Esophagus (tissue), 2 donors: ENCODE measurements at places on chromosomes 4 and X. TPM values are rescaled to one million over a fixed set of nuclear protein-coding genes. Genes with fewer than 3 reads are reported as not detected.

Gene SOX3
- not detected for polyA plus RNA-seq

Gene ADH1A
- not detected for polyA plus RNA-seq

Gene RTL3
- polyA plus RNA-seq: not detected

Gene TMEM150C
- polyA plus RNA-seq: 4.0 TPM

Gene CENPVL1
- not detected for polyA plus RNA-seq

Gene RAB40AL
- 0.05 TPM for polyA plus RNA-seq

Gene GAGE12F
- polyA plus RNA-seq: not detected

Gene POU4F2
- polyA plus RNA-seq: not detected

Gene FBXL5
- 37.5 TPM for polyA plus RNA-seq

Gene PABPC1L2B
- polyA plus RNA-seq: not detected

Gene RASL11B
- 0.39 TPM for polyA plus RNA-seq

Gene RAB41
- polyA plus RNA-seq: not detected

Gene HSPA4L
- polyA plus RNA-seq: 11.6 TPM

Gene SATL1
- not detected for polyA plus RNA-seq

Gene TMPRSS11F
- 4.3 TPM for polyA plus RNA-seq

Gene JAKMIP1
- polyA plus RNA-seq: 0.13 TPM

Gene MAEA
- polyA plus RNA-seq: 54.3 TPM

Gene SPANXD
- not detected for polyA plus RNA-seq

Gene PAGE2B
- polyA plus RNA-seq: not detected

Gene MXRA5
- polyA plus RNA-seq: 1.6 TPM

Gene DCAF8L2
- not detected for polyA plus RNA-seq

Gene SRPK3
- 0.35 TPM for polyA plus RNA-seq

Gene ZIC3
- not detected for polyA plus RNA-seq

Gene GJB1
- polyA plus RNA-seq: 0.16 TPM

Gene DCHS2
- polyA plus RNA-seq: 0.02 TPM

Gene CFAP99
- 0.07 TPM for polyA plus RNA-seq

Gene MAGEE1
- 1.2 TPM for polyA plus RNA-seq

Gene CCDC160
- 0.29 TPM for polyA plus RNA-seq

Gene PPP3CA
- polyA plus RNA-seq: 5.2 TPM

Gene ZXDA
- polyA plus RNA-seq: 0.51 TPM
